ENCODE measurements at places on chromosomes 3 and 15. TPM values are rescaled to one million over a fixed set of nuclear protein-coding genes. Genes with fewer than 3 reads are reported as not detected.

The GOLGA8J gene
- 3.7 TPM for total RNA-seq

The MOBP gene
- total RNA-seq = not detected

The CDC25A gene
- total RNA-seq = 3.5 TPM

The MYL3 gene
- total RNA-seq = not detected

The XCR1 gene
- not detected for total RNA-seq

The CACNA1D gene
- total RNA-seq = 36.9 TPM

The CLRN1 gene
- total RNA-seq = not detected

The LRRN1 gene
- 1.4 TPM for total RNA-seq

DNA sequence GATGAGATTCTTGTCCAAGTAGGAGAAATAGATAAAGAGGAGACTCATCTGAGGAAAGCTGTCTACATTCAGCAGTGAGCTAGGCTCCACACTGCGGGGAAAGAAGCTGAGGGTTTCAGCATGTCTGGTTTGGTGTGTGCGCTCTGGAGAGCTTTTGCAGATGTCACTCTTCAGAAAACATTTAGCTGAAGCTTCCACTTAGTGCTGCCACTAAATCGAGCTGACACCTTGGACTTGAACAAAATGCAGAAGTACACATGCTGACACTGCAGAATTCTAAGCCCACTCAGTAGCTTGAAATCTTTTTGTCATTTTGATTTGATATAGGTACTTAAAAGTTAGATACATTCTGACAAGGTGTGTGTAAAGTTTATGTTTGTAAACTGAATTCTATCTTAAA, 32.3 kb upstream of the CRTC3 start:
- peaks cover 6% of the 10 kb centered on the region for H3K4me1 ChIP-seq
- H3K27ac ChIP-seq = no peak overlapping the region
- no peaks in the 10 kb centered on the region for H3K27me3 ChIP-seq
- peaks cover 72% of the 10 kb centered on the region for H3K36me3 ChIP-seq
- H3K4me3 ChIP-seq = no peak overlapping the region
- no peak for DNase-seq

DNA sequence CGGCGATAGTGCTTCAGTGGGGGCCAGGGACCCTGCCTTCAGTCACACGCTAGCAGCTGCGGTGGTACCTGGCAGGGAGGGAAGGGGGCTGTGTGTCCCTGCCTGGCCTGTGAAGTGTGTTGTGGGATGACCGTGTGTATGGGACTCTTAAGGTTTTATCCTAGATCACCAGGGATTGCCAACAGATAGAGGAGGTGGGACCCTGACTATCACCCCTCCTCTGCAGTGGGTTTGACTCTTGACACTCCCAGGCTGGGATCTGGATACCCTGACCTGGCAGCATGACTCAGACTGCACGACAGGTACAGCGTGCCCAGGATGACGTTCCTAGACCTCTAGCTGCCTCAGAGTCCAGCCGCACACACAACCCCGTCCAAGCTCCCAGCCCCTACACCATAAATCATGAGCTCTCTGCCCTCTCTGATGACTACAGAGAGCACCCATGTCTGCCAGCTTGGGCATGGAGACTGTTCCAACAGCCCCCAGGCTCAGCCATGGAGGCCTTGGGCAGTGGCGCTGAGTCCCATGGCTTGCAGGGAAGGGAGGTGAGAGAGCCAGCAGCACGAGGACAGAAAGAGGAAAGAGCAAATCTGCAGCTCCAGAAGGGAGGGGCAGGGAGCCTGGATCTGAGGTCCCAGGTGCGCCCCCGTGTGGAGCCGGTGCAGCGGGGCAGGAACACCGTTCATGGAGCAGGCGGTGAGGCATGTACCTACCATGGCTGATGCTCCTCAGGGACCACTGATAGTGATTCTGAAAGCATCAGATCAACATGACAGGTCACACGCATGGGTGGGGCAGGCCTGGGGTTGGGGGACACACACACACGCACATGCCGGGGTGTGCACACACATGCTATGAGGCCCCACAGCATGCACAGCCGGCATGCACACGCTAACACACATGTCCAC, 71.0 kb downstream of the ADAMTS7 start:
- H3K27me3 ChIP-seq = no peaks in the 10 kb centered on the region
- no peak overlapping the region for H3K27ac ChIP-seq
- DNase-seq = no peak

DNA sequence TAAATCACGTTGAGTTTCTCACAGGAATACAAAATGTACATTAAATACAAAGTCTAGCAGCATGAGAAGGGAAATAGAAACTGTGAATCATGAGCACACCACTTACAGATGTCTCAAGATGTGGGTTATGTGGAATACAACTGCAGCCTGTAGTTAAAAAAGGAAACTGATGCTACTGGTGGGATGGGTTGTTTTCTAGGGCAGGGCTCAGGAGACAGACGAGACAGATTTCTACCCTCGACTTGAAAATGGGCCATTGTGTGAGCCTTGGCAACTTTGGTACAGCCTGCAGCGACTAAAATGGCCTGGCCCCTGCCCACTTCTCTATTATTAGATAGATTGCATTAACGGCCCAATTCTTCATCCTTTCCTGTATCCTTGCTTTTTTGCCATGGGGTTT, 293.1 kb downstream of the SUCLG2 start:
- H3K36me3 ChIP-seq = no peaks in the 10 kb centered on the region
- no peaks in the 10 kb centered on the region for H3K4me1 ChIP-seq
- no peak for DNase-seq
- no peak overlapping the region for H3K27ac ChIP-seq
- H3K4me3 ChIP-seq = no peak overlapping the region

- H3K27ac ChIP-seq = no peak overlapping the region
- H3K4me1 ChIP-seq = peaks cover 21% of the 10 kb centered on the region
- no peak for DNase-seq
- no peaks in the 10 kb centered on the region for H3K27me3 ChIP-seq
These were observed 37.0 kb downstream of the HDGFL3 start for GRCh38 chr15:83170474-83171165.

GRCh38 chr3:116946376-116946775, 236.8 kb downstream of the TUSC7 start:
- H3K36me3 ChIP-seq = no peaks in the 10 kb centered on the region
- no peak for DNase-seq

DNA sequence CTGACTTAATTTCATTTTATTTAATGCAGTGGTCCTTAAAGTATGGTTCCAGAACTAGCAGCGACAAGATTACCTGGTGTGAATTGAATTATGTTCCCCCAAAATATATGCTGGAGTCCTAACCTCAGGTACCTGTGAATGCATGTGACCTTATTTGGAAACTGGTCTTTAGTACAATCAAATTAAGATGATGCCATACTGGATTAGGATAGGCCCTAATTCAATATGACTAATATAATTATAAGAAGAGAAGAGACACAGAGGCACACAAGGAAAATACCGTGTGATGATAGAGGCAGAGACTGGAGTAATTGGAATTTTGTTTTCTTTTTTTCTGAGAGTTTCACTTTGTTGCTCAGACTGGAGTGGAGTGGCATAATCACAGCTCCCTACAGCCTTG, 12.6 kb upstream of the SPATA16 start:
- H3K27ac ChIP-seq = no peak overlapping the region
- no peaks in the 10 kb centered on the region for H3K4me1 ChIP-seq
- H3K4me3 ChIP-seq = no peak overlapping the region
- no peaks in the 10 kb centered on the region for H3K36me3 ChIP-seq
- DNase-seq = no peak
- H3K27me3 ChIP-seq = no peaks in the 10 kb centered on the region

DNA sequence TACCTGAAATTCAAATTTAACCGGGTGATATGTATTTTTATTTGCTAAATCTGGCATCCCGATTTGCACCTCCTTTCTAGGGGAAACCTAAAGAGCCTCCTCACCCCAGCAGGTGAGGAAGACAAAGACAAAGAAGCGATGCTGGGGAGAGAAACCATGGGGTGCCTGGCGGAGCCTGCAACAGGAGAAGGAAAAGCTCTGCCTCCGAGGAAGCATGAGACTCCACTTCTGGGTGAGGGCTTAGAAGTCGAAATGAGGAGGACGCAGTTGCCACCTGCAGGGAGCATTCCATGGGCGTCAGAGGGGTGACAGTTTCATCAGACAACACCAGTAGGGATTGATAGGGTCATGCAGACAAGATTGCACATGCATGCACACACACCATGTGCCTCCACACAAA, 30.5 kb upstream of the LYZL4 start:
- H3K4me3 ChIP-seq = no peak overlapping the region

DNA sequence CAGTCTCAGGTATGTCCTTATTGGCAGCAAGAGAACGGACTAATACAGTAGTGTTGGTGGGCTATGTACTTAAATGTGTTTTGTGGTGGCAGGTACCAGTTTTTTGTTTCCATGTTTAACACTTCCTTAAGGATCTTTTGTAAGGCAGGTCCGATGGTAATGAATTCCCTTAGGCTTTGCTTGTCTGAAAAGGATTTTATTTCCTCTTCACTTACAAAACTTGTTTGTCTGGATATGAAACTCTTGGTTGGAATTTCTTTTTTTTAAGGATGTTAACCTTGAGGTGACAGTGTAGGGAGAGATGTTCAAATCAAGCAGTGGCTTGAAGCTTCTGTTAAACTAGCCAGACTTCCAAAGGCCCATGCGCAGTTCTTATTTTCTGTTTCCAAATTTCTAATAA, 122.2 kb upstream of the FGF7 start:
- no peak overlapping the region for H3K27ac ChIP-seq
- peaks cover 6% of the 10 kb centered on the region for H3K36me3 ChIP-seq
- DNase-seq = no peak
- H3K4me3 ChIP-seq = no peak overlapping the region
- H3K4me1 ChIP-seq = no peaks in the 10 kb centered on the region

GRCh38 chr15:62392376-62392775, 227.3 kb upstream of the C2CD4B start:
- no peak for DNase-seq
- no peaks in the 10 kb centered on the region for H3K36me3 ChIP-seq
- no peaks in the 10 kb centered on the region for H3K27me3 ChIP-seq
- H3K4me1 ChIP-seq = peaks cover 11% of the 10 kb centered on the region

GRCh38 chr3:44961888-44962287, 14.1 kb downstream of the ZDHHC3 start:
- no peak overlapping the region for H3K27ac ChIP-seq
- H3K27me3 ChIP-seq = no peaks in the 10 kb centered on the region
- no peak for DNase-seq
- peaks cover 13% of the 10 kb centered on the region for H3K36me3 ChIP-seq

DNA sequence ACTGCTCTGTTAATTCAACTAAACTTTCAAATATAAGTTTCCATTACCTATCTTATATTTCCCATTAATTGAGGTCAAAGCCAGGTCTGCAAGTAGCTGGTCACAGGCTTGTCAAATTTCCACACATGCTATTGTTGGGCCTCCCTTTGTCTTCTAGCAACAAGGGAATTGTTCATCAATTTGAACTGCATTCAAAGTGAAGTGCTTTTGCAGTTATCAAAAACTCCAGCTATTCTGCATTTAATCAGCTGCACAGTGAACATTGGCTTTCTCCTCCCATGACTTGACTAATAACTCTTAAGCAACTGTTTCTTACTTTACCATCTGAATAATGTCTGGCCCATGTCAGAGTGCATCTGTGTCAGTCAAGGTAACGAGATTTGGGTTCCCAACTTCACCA, 198.4 kb downstream of the KCNH8 start:
- no peak for DNase-seq
- H3K36me3 ChIP-seq = no peaks in the 10 kb centered on the region
- H3K4me1 ChIP-seq = no peaks in the 10 kb centered on the region
- H3K27me3 ChIP-seq = no peaks in the 10 kb centered on the region
- H3K27ac ChIP-seq = no peak overlapping the region
